Activated CD4-positive, alpha-beta T cell treated with anti-CD3 and anti-CD28 coated beads for 48 hours (primary cell): ENCODE measurements at places on chromosomes 3 and 15.

- peak; percentile 84 for DNase-seq
These were observed 22.6 kb upstream of the CACNA2D2 start for GRCh38 chr3:50525987-50526386.

DNA sequence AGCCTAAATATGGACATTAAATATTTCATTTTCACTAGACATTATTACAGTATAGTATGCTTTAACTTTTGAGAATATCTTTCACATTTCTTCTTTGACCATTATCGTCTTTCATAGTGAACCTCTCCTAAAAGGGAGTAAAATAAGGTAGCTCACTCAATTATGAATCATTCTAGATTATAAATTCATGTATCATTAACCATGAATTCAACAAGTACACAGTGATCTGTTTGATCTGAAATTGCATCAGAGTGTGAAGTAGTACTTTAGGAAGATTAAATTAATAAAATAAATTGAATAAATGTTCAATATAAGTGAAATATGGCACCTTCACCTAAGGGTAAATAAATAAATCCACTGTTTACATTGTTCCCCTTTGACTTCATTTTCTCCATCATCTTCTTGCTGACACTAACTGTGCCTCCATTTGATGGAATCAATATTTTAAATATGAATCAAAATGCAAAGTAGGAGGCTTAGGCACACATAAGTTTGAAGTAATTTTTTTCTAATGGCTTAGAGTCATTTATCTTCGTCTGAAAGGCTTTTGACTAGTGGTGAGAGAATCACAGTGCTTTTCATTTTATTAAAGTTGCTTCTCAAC lies 174.1 kb upstream of the MDFIC2 start:
- DNase-seq, result no peak

GRCh38 chr3:14680716-14681115 lies 5.8 kb downstream of the C3orf20 start:
- DNase-seq, result no peak

DNA sequence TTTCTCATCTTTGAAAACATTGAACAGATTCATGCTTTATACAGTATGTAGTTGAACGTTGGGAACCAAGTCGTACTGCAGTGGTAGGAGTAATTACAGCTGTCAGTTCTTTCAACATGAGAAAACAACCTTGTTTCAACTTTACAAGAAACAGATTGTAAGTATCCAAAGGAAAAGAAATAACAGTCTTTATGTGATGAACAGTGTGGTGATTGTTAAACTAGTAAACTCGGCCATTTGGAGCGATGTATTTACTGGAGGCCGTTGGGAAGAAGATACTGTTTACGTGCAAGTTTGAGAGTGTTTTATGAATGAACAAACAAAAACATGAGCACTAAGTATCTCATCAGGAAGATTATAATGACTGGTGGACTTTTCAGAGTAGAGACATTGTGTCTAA lies 48.4 kb downstream of the EPHA3 start:
- no peak for DNase-seq

- DNase-seq, result peak; percentile 82
These were observed 22.5 kb downstream of the GLB1 start for GRCh38 chr3:33074217-33075067.

- DNase-seq, result no peak
These were observed 32.1 kb upstream of the KCNMB2 start for GRCh38 chr3:178504128-178504527.

- no peak for DNase-seq
These were observed 1.0 kb upstream of the HTR3D start for GRCh38 chr3:184030536-184030935.

GRCh38 chr3:52046186-52046901 lies 10.0 kb downstream of the DUSP7 start:
- DNase-seq, result no peak

DNA sequence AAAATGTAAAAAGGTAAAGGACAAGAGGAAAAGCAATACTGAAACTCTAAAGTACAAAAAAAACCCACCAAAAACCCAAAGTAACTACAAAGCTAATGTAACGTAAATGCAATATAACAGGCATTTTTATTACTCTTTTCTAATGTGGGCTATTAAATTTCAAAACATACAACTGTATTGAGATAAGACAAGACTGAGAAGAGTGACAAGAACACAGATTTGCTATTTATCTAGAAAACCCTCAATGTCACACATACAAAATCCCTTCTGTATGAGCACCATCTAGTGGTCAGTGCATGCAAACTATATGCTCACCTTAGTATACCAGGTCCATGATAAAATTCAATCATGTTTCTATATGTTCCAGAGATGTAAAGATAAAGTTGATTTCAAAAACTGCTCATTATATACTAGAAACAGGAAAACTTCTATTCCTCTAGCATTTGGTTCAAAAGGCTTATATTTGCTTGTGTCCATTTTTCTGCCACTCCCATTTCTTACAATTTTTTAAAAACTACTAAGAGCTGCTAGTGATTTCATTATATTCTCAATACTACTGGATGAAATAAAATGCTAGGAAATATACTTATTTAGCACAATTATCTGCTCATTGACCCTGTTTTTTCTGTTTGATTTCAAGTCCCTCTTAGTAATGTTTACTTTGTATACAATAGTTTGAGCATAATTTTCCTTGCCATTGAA lies 111.4 kb downstream of the DLG1 start:
- peak; percentile 13 for DNase-seq

DNA sequence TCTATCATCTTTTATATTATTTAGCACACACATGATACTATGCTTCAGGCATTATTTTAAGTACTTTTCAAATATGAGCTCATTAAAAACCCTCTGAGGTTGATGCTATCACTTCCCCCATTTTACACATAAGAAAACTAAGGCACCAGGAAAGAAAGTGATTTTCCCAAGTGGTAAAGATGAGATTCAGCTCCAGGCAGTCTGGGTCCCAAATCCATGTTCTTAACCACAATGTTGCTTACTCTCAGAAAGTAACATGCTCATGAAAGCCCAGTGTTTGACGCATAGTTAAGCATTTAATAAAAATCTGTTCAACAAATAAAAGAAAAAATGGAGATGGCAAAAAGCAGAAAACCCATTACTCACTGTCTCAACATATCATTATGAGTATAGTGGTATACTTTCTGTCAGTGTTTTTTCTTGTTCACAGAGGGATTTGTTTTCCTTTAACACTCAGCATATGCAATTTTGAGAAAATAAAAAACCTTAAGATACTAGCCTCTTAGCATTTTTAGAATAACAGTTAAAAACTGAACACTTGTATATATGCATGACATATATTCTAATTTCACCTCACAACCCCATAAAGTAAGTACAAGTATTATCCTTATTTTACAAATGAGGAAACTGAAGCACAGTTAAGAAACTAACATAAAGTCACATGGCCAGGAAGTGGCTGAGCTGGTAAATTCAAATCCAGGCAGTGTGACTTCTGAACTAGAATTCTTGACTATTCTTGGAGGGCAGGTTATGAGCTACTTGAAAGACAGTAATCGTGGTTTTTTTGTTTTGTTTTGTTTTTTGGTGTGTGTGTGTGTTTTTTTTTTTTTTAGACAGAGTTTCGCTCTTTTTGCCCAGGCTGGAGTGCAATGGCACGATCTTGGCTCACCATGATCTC lies 10.4 kb downstream of the PEAK1 start:
- DNase-seq, result no peak

DNA sequence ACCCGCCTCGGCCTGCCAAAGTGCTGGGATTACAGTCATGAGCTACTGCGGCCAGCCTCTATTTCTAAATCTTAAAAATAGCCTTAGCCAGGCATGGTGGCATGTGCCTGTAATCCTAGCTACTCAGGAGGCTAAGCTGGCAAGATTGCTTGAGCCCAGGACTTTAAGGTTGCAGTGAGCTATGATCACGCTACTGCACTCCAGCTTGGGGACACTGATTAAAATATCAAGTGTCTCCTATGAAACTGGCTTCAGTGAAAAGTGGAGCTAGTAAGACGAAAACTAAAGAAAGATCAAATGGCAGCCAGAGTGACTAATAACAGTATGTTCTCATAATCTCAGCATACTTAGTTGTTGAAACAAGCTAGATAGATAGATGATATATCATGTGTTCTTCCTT lies 112.5 kb downstream of the STT3B start:
- no peak for DNase-seq

GRCh38 chr15:66619152-66619903 lies 53.5 kb upstream of the LCTL start:
- DNase-seq, result peak; percentile 67

DNA sequence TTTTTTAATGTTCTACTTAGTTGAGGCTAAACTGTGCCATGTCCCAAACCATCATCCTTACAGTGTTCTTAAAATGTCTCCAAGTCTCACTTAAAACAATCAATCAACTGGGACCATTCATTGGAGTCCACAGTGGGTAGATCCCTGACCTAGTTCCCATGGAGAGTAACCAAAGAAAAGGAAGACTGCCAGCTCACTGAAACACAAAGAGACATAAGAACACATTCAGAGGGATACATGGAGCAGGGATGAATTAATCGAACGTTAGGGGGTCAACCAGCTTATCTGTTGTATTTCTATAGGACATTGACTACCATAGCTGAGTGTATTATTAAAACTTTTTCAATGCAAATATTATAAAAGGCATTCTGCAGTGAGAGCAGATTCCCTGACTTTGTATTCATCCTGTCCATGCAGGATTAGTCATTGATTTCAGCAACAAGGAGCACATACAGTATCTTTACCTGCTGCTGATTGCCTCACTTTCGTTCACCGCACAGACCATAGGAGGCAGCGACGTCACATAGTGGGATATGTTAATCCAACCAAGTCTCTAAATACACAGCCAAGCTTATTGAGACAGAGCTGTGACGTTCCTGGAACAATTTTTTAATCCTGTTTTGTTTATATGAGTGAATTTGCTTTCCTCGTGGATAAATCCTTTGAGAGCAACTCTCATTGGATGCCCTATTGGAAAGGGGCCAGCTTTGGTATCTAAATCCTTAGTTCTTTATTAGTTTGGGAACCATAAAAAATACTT lies 364.9 kb upstream of the RBMS3 start:
- peak; percentile 30 for DNase-seq

DNA sequence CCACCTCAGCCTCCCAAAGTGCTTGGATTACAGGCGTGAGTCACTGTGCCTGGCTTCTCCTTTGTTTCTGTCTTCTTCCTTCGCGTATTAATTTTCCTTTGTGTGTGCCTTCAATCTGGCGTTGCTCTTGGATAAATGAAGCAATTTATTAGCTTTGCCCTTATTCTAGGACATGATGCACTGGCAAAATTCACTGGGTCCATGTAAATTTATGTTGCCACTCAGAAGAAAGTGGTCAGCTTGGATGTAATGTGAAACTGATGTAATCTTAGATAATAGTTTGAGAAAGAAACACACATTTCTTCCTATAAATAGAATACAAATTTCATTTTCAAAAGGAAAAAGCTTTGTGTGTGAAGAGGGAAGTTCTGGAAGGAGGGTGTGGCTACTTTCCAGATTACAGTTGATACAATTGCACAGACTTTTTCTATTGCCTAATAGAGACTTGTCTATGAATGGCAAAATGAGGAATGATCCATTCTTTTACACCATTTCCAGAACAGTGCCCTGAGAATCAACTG lies 23.3 kb upstream of the ATP1B3 start:
- no peak for DNase-seq

GRCh38 chr3:114103858-114104257 lies 47.3 kb downstream of the QTRT2 start:
- DNase-seq, result no peak

DNA sequence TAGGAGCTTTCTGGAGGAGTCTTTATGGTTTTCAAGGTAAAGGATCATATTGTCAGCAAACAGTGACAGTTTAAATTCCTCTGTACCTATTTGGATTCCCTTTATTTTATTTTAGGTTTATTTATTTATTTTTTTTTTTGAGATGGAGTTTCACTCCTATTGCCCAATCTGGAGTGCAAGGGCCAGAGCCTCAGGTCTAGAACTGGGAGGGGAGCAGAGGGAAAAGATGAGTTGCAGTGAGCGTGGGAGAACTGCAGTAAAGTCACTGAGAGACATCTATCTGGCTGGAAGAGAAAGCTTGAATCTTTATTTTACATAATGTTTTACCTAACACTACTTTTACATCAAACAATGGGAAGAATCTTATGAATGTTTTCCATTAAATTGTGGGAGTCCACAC lies 49.5 kb upstream of the GK5 start:
- no peak for DNase-seq

DNA sequence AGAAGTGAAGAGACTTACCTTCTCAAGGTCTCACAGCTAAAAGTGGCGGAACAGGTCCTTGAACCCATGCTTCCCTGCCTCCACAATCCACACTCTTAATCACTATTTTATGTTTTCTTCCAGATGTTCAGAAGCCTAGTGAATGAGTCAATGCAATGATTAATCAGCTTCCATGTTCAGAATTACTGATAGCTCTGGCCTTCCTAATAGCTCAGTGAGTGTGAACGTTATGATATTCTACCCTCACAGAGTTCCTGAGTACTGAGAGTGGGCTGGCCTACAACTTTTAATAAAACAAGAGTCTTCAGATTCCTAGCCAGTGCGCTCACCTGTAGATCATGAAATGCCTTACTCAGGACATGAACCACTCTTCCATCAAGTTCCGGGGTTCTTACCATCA lies 443.0 kb upstream of the ADAMTS9 start:
- DNase-seq, result no peak

DNA sequence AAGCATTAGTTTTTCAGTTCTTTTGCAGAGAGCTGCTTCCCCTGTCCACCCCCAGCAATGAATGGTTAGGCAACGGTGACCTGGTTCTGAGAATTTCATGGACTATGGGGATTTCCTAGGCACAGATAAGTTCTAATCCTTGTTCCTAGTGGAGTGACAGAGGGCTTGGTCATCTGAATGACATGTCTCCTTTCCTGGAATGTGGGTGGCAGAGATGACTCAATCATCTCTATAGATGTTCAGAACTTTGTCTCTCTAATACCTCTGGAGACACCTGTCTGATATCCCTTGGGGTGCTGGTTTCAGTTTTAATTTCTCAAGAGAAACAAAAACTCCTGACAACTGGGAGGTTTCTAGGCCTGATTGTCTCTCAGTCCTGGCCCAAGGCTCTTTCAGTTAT lies 10.4 kb downstream of the PLA2G4E start:
- DNase-seq, result peak; percentile 34

- DNase-seq, result no peak
These were observed 1.1 kb downstream of the PAK6 start for GRCh38 chr15:40239693-40240618.

- DNase-seq, result no peak
These were observed 153.3 kb downstream of the ECT2 start for GRCh38 chr3:172903642-172904320.

GRCh38 chr15:69194025-69194827 lies 33.8 kb downstream of the GLCE start:
- no peak for DNase-seq

DNA sequence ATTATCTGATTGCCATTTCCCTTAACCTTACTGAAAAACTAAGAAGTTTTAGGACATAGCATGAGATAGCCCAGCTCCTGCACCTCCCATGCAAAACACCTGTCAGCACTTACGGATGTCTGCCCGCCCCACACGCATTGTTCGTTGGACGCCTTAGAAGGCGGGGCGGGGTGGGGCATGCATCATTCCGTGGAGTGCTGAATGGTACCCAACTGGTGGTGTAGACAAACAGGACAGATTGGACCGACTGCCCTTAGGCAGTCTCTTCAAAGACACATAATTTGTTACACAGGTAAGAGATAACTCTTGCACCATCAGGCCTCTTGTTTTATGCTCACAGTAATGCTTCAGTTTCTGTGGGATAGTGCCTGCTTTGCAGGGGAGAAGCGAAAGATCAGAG lies 93.8 kb downstream of the SMAD6 start:
- no peak for DNase-seq
